CD4-positive, alpha-beta T cell (primary cell): ENCODE measurements at places on chromosomes 11 and 22.

DNA sequence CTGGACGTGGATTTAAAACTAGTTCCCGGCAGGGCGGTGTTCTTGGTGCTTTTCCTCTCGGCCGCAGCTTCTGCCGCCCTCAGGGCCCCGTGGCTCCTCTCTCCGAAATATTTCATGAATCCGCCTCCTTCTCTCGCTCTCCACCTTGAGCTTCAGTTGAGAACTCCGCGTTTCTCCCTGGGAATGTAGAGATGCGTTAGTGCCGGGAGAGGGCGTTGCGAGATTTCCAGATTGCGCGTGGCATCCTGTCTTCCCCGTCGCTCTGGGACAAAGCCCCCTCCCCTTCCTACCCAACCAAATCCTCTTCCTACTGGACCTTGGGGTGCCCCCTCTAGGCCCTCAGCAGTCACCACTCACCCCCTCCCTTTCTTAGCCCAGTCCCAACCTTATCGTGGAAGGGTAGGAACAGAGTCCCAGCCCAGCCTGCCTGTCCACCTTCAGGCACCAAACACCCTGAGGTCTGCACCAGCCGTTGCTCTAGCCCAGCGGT lies 15.5 kb upstream of the RAC2 start:
- DNase-seq = no peak

DNA sequence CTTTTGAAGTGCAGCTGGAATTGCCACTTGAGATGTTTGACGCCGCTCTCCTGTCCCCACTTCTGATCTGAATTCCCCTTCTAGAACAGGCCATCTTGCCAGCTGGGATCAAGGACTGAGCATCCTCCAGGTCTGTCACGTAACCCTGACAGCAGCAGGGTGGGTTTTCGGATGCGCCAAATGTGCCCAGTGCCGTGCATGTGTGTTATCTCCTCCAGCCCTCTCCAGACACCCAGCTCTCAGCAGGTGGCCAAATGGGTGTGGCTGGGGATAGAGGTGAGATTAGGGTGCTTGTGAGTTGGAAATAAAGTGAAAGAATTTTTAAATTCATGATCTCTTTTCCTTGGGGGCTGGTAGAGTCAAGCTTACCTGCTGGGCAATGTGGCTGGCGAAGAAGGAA lies 3.3 kb downstream of the OSBP2 start:
- no peak for DNase-seq

DNA sequence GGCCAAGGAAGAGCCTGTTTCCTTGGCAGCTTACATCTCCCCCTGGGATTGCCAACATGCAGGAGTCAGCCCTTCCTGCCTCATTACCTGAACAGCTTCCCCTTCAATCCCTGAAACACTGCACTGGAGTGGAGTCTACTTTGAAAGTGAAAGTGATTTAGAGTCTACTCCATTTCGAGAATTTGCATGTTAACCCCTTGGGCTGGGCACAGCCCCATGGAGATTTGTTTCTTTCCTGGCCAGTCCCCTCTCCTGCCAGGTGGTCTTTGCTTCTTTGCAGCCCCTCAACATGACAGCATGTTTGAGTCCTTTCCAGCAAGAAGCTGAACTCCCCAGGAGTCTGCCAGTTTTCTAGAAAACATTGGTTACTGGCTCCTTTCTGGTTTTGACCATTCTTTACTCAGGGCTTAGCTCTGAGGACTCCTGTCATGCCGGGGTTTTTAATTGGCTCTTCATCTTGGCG lies 59.9 kb downstream of the TRAF6 start:
- no peak for DNase-seq

GRCh38 chr11:121318848-121319834 lies 26.6 kb downstream of the SC5D start:
- DNase-seq = peak; percentile 44

DNA sequence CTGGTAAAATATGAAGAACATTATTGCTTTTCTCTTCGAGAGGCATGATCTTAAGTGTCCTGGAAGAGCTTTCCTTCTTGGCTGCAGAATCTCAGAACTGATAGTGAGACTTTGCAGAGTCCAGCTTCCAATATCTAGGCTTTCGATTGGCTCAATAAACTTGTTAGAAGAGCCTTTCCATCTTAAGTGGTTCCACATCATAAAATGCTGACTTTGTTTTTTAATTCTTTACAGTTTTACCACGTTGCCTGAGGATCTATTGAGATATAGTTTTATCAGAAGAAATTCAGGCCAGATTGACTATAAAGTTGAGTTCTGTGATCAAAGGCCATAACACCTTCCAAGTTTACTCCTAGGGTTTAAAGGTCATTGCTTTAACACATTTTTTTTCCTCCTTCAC lies 15.6 kb upstream of the DNAJB7 start:
- no peak for DNase-seq
